NAMALWA (cell line): ENCODE measurements at places on chromosomes 7 and 10.

DNA sequence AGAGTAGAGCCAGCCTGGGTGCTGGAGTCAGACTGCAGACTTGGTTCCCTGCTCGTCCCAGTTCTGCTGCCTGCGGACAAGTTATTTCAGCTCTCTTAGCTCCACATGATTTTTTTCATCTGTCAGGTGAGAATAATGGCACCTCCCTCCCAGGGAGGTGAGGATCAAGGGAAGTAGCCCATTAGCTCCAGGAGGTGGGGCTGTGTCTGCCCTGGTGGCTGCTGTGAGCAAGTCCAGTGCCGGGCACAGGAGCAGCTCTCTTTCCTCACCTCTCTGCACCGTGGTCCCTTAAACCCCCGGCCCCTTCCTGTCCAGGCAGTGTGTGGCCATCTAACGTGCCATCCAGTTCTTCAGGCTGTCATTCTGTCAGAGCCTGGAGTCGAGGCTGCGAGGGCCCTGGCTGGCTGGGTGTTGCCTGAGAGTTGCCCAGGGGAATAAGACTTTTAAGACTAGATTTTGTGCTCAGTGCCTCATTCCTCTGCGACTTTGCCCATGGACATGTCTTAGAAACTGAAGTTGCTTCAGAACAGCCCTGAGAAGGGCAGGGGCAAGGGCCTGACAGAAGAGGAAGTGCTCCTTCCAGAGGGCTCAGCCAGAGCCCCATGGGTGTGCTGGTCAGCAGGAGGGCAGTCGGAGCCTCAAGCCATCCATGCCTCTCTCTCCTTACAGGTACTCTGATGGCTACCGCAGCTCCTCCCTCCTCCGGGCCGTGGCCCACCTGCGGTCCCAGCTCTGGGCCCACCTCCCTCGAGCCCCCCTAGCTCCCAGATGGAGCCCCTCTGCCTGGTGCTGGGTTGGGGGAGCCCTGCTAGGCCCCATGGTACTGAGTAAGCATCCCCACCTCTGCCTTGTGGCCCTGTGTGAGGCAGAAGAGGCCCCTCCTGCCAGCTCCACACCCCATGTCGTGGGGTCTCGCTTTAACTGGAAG, 5.0 kb downstream of the ABCB8 start:
- DNase-seq, result no peak

DNA sequence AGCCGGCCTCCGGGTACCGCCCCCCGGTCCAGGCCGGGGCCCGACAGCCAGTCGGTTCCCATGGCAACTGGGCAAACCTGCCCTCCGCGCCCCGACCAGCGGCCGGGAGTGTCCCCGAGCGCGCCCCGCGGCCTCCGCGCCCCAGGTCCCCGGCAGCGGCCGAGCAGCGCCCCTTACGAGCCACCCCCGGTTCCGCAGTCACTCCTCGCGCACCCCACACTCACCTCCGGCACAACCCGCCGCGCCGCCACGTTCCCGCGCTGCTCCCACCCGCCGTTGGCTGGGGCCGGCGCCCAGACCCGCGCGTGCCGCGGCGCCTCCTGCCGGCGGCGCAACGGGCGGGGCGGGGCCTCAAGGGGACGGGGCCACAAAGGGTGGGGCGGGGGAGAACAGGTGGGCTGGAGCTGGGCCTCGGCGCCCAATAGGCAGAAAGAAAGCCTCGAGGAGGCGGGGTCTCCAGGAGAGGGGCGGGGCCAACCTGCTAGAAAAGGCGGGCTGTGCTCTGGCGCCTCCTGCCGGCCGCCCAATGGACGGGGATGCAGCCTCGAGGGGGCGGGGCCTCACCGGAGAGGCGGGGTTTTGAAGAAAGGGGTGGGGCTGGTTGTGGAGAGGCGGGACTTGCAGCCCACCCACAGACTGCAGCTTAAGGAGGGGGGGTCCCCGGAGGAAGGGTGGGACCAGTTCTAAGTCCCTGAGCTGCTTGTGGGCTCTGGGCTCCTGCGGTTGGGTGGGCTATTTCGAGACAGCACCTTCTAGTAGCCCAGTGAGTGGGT, at the start of gene RADIL:
Gene RADIL, minus strand, starts transcription at position 345 of the 773 bp plus-strand sequence. CDS start 5,577 bp downstream, outside the sequence.
- peak; percentile 63 for DNase-seq

DNA sequence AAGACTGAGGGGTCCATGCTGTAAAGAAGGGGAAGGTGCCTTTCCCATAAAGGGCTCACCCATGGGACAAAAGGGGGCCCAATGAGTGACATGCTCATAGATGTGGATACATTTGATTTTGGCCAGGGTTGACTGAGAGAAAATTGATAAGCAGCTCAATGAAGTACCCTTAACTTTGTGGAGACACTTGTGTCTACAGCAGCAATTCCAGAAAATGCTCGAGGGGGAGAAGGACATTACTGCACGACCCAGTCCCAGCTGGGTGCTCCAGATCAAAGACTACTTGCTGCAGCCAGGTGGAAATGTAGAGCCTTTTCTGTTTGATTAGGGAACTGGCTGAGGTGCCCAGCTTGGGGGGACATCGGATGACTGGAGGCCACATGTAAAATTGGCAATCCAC, 22.2 kb upstream of the ADAMTS14 start:
- no peak for DNase-seq

- DNase-seq, result no peak
These were observed 110.4 kb downstream of the PKD1L1 start for GRCh38 chr7:47837826-47838225.

GRCh38 chr10:30079408-30079807, 20.0 kb upstream of the JCAD start:
- peak; percentile 70 for DNase-seq
